ENCODE measurements at places on chromosomes 13 and 19.

GRCh38 chr13:22903301-22903700, 277.5 kb upstream of the SGCG start:
- DNase-seq: no peak
- H3K27me3 ChIP-seq: no peaks in the 10 kb centered on the region
- no peaks in the 10 kb centered on the region for H3K4me1 ChIP-seq
- H3K4me3 ChIP-seq: no peak overlapping the region

DNA sequence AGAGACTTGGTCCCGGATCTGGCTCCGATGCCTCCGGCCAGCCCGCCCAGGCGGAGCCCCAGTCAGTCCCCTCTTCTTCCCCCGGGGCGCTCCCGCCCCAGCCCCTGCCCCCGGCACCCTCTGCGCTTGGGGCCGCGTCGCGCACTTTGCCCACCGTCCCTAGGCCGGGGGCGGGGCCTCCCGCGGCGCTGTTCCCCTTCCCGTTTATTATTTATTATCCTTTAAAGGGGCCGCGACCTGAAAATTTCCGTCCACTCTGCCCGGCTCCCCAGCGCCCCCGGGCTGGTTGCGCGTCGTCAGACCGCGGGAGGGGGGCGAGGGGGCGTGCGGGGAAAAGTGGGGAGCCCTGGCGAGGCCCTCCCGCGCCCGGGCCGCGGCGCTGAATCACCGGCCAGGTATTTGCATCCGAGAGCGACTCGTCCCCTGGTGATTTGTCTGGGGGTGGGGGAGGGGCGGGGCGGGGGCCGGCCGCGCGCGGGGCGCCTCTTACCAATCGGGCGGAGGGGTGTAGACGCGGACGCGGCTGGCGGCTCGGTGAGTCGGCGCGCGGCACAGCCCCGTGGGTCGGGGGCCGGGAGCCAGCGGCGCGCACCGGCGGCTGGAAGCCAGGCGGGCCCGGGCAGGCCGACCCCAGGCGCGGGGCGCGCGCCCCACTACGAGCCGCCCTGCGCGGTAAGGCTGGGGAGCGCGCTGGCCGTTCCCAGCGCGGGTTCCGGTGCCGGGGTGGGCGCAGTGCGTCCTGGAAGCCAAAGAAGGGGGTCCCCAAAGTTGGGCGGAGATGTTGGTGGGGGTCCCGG, at the start of gene ARID3A:
Gene ARID3A, plus strand, starts transcription at position 510 of the 797 bp plus-strand sequence. CDS start 3,494 bp downstream, outside the sequence.
- H3K4me1 ChIP-seq: peaks cover 27% of the 10 kb centered on the region
- H3K4me3 ChIP-seq: peak within 1 kb of the TSS; percentile 82
- peaks cover 16% of the 10 kb centered on the region for H3K27me3 ChIP-seq

DNA sequence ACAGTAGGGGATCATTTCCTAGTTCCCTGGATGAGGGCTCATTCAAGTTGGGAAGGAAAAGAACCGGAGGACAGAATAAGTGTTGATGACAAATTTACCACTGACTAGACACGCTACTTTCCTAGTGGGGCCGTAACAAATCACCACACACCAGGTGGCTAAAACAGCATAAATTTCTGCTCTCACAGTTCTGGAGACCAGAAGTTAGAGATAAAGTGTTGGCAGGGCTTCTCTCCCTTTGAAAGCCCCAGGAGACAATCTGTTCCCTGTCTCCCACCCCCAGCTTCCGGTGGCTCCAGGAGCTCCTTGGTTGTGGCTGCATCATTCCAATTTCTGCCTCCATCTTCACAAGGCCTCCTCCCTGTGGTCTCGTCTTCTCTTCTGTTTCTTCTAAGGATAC, 65.4 kb upstream of the ARGLU1 start:
- no peaks in the 10 kb centered on the region for H3K4me1 ChIP-seq
- no peak overlapping the region for H3K4me3 ChIP-seq
- no peaks in the 10 kb centered on the region for H3K36me3 ChIP-seq

- H3K4me1 ChIP-seq: peaks cover 20% of the 10 kb centered on the region
- DNase-seq: no peak
- no peak overlapping the region for H3K4me3 ChIP-seq
Measured at GRCh38 chr13:32600890-32601289, 14.6 kb downstream of the PDS5B start.

Measured in activated naive CD4-positive, alpha-beta T cell treated with anti-CD3 and anti-CD28 coated beads, Interleukin-2, amount 10 ng/mL, durations not matched to agents 7 days and 5 days (primary cell).